ENCODE measurements at places on chromosomes 3 and 15. TPM values are rescaled to one million over a fixed set of nuclear protein-coding genes. Genes with fewer than 3 reads are reported as not detected.

GRCh38 chr3:195210266-195210973, 60.5 kb downstream of the XXYLT1 start:
- DNase-seq = no peak

- DNase-seq = no peak
Observed at GRCh38 chr3:180116658-180117057, 79.9 kb upstream of the PEX5L start.

- no peak for DNase-seq
Observed at GRCh38 chr15:75636026-75636425, 4.0 kb downstream of the IMP3 start.

DNA sequence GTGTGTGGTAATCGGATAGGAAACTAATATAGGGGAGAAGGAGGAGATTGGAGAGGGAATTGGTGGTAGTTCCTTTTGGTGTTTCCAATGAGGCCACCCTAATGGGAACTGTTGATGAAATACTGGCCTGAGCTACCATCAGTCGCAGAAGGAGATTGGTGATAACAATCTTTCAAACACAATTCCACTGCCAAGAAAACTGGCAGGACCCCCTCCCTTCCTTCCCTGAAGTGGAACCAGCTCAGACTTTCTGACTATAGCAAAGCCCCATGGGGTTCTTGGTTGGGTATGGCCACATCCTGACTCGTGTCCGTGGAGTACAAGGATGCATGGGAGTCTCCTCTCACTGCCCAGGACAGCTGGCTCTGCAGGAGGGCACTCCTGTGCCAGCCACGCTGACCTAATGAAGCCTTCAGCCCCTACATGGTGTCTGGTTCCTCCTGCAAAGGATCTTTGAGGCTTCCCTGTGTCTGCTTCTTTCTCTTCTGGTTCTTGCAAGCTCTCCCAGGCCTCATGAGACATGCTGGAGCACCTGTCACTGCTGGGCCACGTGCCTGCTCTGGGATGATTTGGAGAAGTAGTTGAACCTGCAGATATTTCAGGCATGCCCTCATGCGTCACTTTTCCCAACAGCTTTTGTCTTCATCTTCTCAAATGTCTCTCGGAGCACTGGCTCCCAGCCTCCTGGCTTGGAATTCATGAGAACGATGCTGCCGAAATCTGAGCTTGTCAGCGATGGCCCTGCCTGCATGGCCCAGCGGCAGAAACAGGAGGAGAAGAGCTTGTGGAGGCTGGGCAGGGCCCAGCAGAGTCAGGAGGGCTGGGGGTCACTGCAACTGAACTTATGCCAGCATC, 90.0 kb upstream of the ADPGK start:
- no peak for DNase-seq

DNA sequence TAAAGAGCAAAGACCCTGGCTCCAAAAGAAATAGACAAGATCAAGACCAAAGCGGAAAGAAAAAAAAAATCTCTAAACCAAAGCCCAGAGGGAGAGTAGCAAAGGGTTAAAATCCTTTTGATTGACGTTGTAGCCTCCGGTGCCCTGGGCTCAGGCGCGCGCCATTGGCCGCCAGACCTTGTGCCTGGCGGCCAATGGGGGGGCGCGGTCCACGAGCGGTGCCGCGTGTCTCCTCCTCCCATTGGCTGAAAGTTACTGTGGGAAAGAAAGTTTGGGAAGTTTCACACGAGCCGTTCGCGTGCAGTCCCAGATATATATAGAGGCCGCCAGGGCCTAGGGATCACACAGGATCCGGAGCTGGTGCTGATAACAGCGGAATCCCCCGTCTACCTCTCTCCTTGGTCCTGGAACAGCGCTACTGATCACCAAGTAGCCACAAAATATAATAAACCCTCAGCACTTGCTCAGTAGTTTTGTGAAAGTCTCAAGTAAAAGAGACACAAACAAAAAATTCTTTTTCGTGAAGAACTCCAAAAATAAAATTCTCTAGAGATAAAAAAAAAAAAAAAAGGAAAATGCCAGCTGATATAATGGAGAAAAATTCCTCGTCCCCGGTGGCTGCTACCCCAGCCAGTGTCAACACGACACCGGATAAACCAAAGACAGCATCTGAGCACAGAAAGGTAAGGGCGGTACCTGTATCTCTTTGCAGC, at the start of gene HES1:
TSS of gene HES1 (plus strand) at position 343 of the 713 bp plus-strand sequence. CDS start at position 576, 233 bp downstream.
- peak; percentile 98 for DNase-seq

- DNase-seq = no peak
Observed at GRCh38 chr15:92882697-92883162, 17.4 kb upstream of the CHD2 start.

- DNase-seq = no peak
Observed at GRCh38 chr3:7793786-7794185, 707.8 kb upstream of the LMCD1 start.

DNA sequence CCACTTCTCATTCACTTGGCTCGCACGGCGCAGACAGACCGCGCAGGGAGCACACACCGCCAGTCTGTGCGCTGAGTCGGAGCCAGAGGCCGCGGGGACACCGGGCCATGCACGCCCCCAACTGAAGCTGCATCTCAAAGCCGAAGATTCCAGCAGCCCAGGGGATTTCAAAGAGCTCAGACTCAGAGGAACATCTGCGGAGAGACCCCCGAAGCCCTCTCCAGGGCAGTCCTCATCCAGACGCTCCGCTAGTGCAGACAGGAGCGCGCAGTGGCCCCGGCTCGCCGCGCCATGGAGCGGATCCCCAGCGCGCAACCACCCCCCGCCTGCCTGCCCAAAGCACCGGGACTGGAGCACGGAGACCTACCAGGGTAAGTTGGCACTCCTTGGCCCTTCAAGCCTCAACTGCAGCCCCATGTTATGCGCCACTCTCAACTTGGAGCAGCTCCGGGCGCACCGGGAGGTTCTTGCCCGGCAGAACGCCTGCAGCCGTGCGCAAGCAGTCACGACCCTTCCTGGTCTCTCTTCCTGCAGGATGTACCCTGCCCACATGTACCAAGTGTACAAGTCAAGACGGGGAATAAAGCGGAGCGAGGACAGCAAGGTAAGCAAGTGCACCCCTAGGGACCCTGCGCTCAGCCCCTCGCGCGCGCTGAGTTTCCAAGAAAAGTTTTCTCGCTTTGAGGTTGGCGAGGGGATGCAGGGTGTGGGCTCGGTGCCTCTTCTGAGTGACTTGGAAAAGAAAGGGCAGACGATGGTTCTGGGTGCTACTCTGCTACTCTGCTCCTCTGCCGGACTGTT, at the start of gene BHLHE40:
TSS of gene BHLHE40 (plus strand) at position 10 of the 801 bp plus-strand sequence. CDS start at position 292, 282 bp downstream.
- DNase-seq = no peak

DNA sequence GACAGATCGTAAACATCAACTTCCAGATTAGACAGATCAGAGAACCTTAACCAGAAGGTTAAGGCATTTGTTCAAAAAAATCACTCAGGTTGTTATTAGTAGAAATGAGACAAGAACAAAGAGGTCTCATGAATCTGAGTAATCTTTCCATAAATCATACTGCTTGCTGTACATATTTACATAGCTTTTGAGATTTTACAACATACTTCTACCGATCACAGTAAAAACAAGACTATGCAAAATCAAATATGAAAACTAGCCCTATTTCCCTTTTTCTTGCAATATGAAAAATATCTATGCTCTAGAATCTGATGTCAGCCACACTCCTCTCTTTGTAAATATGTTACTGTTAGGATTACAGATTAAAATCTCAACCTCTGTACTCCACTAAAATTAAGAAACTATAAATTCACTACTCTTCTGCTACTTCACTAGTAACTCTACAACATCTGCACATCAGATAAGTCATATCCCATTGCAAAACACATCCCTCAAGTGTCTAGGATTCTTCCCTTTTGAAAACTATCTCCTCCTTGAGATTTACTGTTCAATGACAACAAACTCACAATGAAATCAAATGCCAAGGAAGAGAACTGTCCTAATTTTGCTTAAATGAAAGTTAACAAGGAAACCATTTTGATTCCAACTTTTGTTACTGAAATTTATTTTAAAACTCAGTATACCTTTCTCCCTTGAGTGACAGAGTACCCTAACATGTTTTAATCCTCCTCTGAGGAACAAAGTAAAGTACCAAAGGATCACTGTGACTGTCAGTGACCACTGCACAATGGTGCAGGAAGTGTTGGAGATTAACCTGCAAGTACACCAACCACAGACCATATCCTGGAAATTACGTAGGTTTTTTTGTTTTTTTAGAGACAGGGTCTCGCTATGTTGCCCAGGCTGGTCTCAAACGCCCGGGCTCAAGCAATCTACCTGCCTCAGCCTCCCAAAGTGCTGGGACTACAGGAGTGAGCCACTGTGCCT, 12.8 kb downstream of the DCUN1D1 start:
- no peak for DNase-seq

- no peak for DNase-seq
Observed at GRCh38 chr3:71753701-71754609, at the start of gene GPR27. TSS of gene GPR27 (plus strand) at chr3:71753855. CDS start at chr3:71754050, 195 bp downstream.

GRCh38 chr3:33186524-33187367, 31.9 kb downstream of the SUSD5 start:
- peak; percentile 7 for DNase-seq

SEMA4B gene
- total RNA-seq = 198 TPM

- DNase-seq = no peak
Observed at GRCh38 chr3:155270485-155271342, 22.8 kb downstream of the STRIT1 start.

SERPINI2 gene
- not detected for total RNA-seq

GRCh38 chr3:123759871-123760270, 124.3 kb downstream of the MYLK start:
- DNase-seq = no peak

DNA sequence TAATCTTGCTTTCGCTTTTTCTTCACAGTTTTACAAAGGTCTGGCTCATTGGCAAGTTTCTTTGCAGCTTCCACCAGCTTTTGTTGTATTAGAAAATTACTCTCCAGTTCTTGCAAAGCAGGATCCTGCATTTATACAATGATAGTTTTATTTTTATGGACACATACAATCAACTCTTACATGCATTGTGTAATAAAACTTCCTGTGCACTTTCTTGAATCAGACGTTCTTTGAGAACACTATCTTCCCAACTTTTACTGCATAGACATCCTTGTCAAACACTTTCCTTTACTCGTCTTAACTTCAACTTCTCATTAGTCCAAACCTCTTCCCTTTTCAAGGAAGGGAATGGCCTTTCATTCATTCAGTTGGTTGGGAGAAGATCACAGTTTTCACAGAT, 71.4 kb upstream of the LMOD3 start:
- no peak for DNase-seq

DNA sequence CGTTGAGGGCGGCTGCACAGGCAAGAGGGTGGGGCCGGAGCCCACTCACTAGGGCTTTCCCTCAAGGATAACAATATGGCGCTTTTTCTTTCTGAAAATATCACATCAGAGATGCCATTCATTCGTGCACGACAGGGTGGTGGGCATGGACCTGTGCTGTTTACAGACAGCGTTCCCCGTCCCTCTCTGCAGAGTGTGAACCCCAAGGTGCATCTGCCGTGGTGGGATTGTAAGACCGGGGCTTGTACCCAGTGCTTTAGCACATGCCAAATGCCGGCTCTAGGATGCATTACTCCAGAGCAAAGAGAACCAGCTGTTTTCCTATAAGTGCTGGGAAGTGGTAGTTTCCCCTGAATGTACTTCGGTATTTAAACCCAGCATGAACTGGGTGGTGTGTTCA, 37.0 kb downstream of the CHDH start:
- DNase-seq = no peak

DNA sequence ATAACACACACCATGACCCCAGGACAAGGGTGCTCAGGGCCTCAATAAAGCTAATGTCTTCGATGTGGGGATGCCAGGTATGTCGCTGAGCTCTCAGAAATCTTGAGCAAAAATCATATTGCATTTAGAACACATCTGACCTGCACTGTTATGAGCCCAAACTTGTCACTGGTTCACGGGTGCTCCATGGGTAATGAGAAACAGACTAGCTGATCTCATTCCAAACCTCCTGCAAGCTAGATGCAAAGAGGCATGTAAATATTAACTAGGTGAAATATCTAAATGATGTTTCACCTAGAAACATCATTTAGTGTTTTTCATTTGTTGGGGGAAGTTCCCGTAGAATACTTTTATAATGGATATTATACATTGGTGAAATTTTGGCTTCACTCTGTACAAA, 549.4 kb downstream of the OCA2 start:
- no peak for DNase-seq

- no peak for DNase-seq
Observed at GRCh38 chr3:169914321-169914720, 2.9 kb downstream of the SAMD7 start.

GRCh38 chr3:114226313-114226712, 11.1 kb downstream of the ZNF80 start:
- DNase-seq = no peak

TMEM87A gene
- 63.8 TPM for total RNA-seq

ROBO1 gene
- 0.25 TPM for total RNA-seq

DNA sequence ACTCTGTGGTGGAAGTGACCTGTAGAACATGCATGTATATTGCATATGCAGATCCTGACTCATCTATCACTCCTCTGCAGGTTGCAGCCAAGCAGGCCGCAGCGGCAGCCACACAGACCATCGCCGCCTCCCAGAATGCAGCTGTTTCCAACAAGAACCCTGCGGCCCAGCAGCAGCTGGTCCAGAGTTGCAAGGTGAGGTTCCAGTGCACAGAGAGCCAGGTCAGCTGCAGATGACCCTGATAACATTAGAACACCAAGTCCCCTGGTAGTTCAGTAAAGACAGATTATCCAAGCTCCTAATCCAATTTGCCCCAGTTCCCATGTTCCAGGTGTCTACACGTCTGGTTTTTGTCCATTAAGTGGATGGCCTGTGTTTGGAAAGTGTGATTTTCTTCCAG, 325.1 kb upstream of the TPM1 start:
- no peak for DNase-seq

Data from HT-29 (cell line).